Large intestine (tissue), 12 donors: ENCODE measurements at places on chromosomes 7 and 10.
A peak's percentile ranks its signal among the peaks of the same experiment; 100 is the strongest.

GRCh38 chr10:86659721-86660453 lies 5.5 kb downstream of the OPN4 start:
- no peak overlapping the region for H3K27ac ChIP-seq
- H3K36me3 ChIP-seq, result no peaks in the 10 kb centered on the region
- H3K4me1 ChIP-seq, result no peaks in the 10 kb centered on the region
- no peak overlapping the region for H3K4me3 ChIP-seq
- DNase-seq, result no peak

- H3K4me3 ChIP-seq, result peak overlapping the region; percentile 43
- H3K27ac ChIP-seq, result no peak overlapping the region
- H3K4me1 ChIP-seq, result no peaks in the 10 kb centered on the region
- no peaks in the 10 kb centered on the region for H3K36me3 ChIP-seq
- H3K27me3 ChIP-seq, result peaks cover 41% of the 10 kb centered on the region
Measured at GRCh38 chr10:27997865-27998177, 1.1 kb downstream of the ODAD2 start.

GRCh38 chr10:132845780-132846595 lies 60.0 kb upstream of the NKX6-2 start:
- H3K4me1 ChIP-seq, result no peaks in the 10 kb centered on the region
- H3K27me3 ChIP-seq, result peaks cover 5% of the 10 kb centered on the region
- H3K4me3 ChIP-seq, result no peak overlapping the region
- DNase-seq, result no peak
- H3K27ac ChIP-seq, result no peak overlapping the region
- H3K36me3 ChIP-seq, result no peaks in the 10 kb centered on the region

GRCh38 chr10:12201543-12201942 lies 5.6 kb downstream of the CDC123 start:
- H3K4me3 ChIP-seq, result no peak overlapping the region
- H3K27me3 ChIP-seq, result no peaks in the 10 kb centered on the region
- H3K36me3 ChIP-seq, result peaks cover 36% of the 10 kb centered on the region

DNA sequence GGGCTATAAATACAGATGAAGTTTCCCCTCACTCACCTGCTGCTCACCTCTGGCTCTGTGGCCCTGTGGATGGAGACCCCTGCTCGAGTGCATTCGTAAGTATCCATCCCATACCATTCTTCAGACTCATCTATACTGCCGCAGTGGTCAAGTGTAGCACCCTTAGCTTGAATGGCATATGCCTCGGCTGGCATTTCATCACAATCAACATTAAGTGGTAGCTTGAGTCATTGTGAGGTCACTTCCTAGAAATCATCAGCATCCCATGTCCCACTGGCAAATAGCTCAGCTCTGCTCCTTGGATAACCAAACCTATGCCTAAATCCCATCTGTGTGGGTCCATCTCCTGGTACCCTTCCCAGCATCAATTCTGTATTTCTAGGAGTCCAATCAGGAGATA lies 38.2 kb downstream of the MDH2 start:
- DNase-seq, result no peak
- no peaks in the 10 kb centered on the region for H3K36me3 ChIP-seq
- H3K4me3 ChIP-seq, result no peak overlapping the region
- no peaks in the 10 kb centered on the region for H3K4me1 ChIP-seq
- peaks cover 3% of the 10 kb centered on the region for H3K27me3 ChIP-seq

GRCh38 chr7:45240273-45240771 lies 82.7 kb downstream of the RAMP3 start:
- H3K4me1 ChIP-seq, result no peaks in the 10 kb centered on the region
- DNase-seq, result no peak
- peaks cover 6% of the 10 kb centered on the region for H3K27me3 ChIP-seq
- H3K4me3 ChIP-seq, result no peak overlapping the region
- no peaks in the 10 kb centered on the region for H3K36me3 ChIP-seq

DNA sequence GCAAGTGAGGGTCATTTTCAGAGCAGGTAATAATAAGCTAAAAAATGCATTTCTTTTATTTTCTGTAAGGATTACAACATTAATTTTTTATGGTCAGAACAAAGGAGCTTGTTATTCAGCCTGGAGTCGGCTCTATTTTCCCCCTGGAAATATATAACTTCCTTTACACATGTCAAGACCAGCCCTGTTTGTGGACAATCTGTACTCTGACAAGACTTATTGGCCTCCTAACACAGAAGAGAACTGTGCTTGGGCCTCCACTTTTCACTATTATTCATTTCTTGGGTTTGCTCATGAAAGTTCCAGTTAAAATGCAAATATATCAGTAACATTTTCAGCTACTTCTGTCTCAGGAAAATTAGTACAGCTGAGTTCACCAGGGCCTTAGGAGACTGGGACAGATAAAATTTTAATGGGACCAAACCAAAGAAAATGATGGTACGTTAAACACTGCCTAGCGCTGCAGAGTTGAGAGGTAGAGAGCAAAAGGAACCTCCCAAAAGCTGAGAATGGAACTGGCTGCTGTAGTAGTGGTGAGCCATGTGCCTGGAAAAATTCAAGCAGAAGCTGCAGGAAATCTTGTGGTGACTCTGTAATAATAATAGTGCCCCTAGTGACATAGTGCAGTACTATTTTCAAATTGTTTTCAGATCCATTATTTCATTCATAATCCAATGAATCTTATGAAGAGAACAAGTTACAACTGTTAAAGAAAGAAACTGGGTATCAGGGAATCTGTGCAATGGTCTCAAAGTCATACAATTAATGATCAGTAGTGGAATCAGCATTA lies 227.2 kb upstream of the KIAA1217 start:
- H3K36me3 ChIP-seq, result no peaks in the 10 kb centered on the region
- no peak overlapping the region for H3K27ac ChIP-seq
- no peak for DNase-seq
- H3K4me1 ChIP-seq, result no peaks in the 10 kb centered on the region
- no peaks in the 10 kb centered on the region for H3K27me3 ChIP-seq

DNA sequence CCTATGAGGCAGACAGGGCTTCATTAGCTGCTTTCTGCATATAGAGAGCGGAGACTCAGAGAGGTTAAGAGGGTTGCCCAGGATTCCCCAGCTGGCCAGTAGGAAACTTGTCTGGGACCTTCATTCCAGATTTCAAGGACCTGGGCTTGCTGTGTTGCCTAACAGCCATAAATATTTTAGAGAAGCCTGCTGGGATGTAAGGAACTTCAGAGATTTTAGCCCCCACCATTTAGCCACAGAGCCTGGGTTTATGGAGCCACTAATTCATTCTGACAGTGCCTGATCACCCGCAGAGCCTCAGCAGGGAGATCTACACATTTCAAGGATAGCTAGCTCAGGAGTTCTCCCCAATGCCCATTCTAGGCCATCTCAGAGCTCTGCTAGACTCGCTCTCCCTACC lies 56.6 kb upstream of the TRUB1 start:
- DNase-seq, result peak; percentile 10
- H3K4me1 ChIP-seq, result peaks cover 10% of the 10 kb centered on the region
- H3K27ac ChIP-seq, result peak overlapping the region; percentile 2

- DNase-seq, result no peak
- no peak overlapping the region for H3K4me3 ChIP-seq
- peaks cover 14% of the 10 kb centered on the region for H3K36me3 ChIP-seq
- H3K4me1 ChIP-seq, result no peaks in the 10 kb centered on the region
Measured at GRCh38 chr7:156735851-156736250, 95.3 kb downstream of the RNF32 start.

GRCh38 chr7:47362984-47363383 lies 218.9 kb downstream of the TNS3 start:
- no peaks in the 10 kb centered on the region for H3K27me3 ChIP-seq
- H3K4me3 ChIP-seq, result no peak overlapping the region
- no peak overlapping the region for H3K27ac ChIP-seq
- peaks cover 72% of the 10 kb centered on the region for H3K36me3 ChIP-seq
- DNase-seq, result no peak
- H3K4me1 ChIP-seq, result peaks cover 5% of the 10 kb centered on the region

DNA sequence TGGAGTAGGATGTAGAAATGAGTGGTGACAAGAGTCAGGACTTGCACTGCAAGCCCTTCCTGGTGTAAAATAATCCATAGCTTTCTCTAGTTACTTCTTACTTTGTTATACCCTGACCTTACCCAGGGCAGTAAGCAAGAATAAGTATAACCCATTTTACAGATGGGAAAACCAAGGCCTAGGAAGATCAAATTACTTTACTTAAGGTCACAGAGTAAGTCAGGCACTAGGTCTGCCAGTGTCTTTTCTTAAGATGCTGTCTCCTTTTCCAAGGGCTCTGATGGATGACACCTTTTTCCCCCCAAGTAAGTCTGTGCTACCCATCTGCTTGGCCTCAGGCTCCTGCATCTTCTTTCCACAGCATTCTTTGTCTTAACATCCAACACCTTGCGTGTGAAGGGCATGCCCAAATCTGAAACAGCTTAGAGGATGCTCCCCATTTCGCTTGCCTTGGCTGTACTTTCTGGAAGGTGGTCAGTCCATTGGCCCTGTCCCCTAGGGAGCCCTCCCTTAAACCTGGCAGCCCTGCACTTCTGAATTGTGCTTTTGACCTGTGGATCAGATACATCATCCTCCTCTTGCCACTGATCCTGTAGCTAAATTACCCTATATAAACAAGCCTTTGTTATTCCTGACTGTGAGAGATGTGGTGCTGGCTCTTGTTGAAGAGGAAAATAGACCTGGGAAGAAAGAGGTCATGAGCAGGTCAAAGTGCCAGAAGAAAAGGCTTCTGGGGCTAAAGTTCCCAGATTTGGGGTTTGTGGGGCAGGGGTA lies 168.6 kb downstream of the LRMDA start:
- DNase-seq, result no peak
- H3K4me1 ChIP-seq, result peaks cover 5% of the 10 kb centered on the region
- H3K4me3 ChIP-seq, result no peak overlapping the region
- H3K27ac ChIP-seq, result no peak overlapping the region
- no peaks in the 10 kb centered on the region for H3K36me3 ChIP-seq

- DNase-seq, result no peak
- H3K36me3 ChIP-seq, result no peaks in the 10 kb centered on the region
- no peak overlapping the region for H3K27ac ChIP-seq
- H3K27me3 ChIP-seq, result no peaks in the 10 kb centered on the region
- no peak overlapping the region for H3K4me3 ChIP-seq
Measured at GRCh38 chr7:12719981-12720865, 32.8 kb downstream of the ARL4A start.

- H3K36me3 ChIP-seq, result no peaks in the 10 kb centered on the region
- DNase-seq, result no peak
- H3K4me1 ChIP-seq, result no peaks in the 10 kb centered on the region
- no peak overlapping the region for H3K27ac ChIP-seq
- H3K27me3 ChIP-seq, result no peaks in the 10 kb centered on the region
Measured at GRCh38 chr10:36048780-36049179, 406.7 kb upstream of the FZD8 start.

GRCh38 chr10:71836596-71836974 lies 14.5 kb downstream of the PSAP start:
- H3K27me3 ChIP-seq, result no peaks in the 10 kb centered on the region
- peaks cover 23% of the 10 kb centered on the region for H3K4me1 ChIP-seq
- peak overlapping the region; percentile 39 for H3K27ac ChIP-seq
- H3K4me3 ChIP-seq, result no peak overlapping the region

- DNase-seq, result no peak
- H3K27me3 ChIP-seq, result no peaks in the 10 kb centered on the region
- no peak overlapping the region for H3K4me3 ChIP-seq
- H3K4me1 ChIP-seq, result no peaks in the 10 kb centered on the region
- no peak overlapping the region for H3K27ac ChIP-seq
- H3K36me3 ChIP-seq, result peaks cover 38% of the 10 kb centered on the region
Measured at GRCh38 chr7:116249969-116250553, 39.7 kb downstream of the TES start.

- H3K4me3 ChIP-seq, result no peak overlapping the region
- H3K36me3 ChIP-seq, result peaks cover 12% of the 10 kb centered on the region
- H3K4me1 ChIP-seq, result no peaks in the 10 kb centered on the region
- H3K27me3 ChIP-seq, result no peaks in the 10 kb centered on the region
Measured at GRCh38 chr10:11501600-11501999, 109.8 kb downstream of the USP6NL start.

GRCh38 chr7:138684340-138684739 lies 16.8 kb downstream of the SVOPL start:
- H3K27ac ChIP-seq, result no peak overlapping the region
- no peaks in the 10 kb centered on the region for H3K36me3 ChIP-seq
- H3K4me3 ChIP-seq, result no peak overlapping the region
- no peaks in the 10 kb centered on the region for H3K4me1 ChIP-seq
- no peaks in the 10 kb centered on the region for H3K27me3 ChIP-seq

DNA sequence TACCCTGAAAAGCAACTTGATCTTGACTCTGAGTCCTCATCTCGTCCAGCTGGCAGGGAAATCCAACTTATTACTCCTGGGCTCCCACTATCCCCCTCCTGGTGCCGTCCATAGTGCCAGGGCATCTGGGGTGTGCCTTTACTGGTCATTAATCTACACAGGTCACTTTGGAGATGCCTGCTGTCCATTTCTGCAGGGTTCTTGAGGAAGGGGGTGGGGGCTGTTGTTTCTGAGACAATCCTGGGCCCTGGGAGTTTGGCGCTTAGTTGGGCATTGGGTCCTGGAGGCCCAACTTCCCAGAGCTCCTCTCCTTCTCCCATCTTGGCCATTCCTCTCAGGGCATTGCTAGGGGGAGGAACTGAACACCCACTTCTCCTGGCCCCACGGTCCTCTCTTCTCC lies 6.0 kb upstream of the TACR2 start:
- H3K27me3 ChIP-seq, result no peaks in the 10 kb centered on the region
- no peak overlapping the region for H3K27ac ChIP-seq
- H3K36me3 ChIP-seq, result no peaks in the 10 kb centered on the region
- H3K4me1 ChIP-seq, result peaks cover 48% of the 10 kb centered on the region

DNA sequence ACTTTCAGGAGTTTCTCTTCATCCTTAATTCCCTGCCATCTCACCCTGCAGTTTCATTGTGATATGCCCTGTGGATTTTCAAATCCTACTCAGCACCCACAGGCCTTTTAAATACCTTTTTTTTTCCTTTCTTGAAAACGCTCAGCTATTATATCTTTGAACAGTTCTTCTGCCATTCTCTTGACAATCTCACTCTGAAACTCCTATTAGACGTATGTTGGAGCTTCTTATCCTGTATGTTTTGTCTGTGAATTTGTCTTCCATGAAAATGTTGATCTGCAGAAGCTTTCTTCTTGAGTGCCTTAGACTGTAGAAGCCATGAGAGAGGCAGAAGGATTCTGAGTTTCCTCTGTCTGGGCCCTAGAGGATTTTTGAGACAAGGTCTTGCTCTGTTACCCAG lies 18.9 kb upstream of the YAE1 start:
- H3K36me3 ChIP-seq, result no peaks in the 10 kb centered on the region
- no peaks in the 10 kb centered on the region for H3K27me3 ChIP-seq
- H3K4me1 ChIP-seq, result no peaks in the 10 kb centered on the region
- no peak overlapping the region for H3K4me3 ChIP-seq
- H3K27ac ChIP-seq, result no peak overlapping the region

DNA sequence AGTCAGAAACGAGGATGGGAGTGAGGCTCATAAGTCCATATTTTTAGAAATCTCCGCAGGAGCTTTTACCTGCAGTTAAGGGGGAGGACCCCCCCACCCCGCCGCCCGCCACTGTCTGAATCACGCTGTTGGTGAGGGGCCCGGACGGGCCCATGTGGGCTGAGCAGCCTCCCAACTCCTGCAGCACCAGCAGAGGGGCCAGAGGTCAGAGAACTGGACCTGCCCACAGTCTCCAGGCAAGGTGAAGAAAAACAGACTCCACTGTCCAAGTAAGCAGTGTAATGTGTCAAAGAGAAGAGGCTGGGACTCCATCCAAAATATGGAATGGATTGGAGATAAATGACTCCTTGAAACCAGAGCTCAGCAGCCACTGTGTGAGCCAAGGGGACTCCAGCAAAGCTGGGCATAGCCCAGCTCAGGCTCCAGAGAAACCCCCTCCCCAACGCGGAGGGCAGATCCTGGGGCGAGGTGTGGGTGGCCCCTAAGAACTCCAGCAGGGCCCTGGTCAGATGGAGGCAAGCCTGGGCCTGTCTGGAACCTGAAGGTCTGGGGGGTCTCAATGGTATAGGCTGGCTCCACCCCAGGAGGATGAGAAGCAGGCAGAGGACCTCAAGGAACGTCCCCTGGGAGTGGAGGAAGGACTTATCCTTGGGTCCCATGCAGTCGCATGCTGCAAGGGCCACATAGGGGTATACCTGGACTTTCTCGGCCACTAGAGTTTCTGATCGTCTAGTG lies 128.5 kb upstream of the TNS3 start:
- H3K36me3 ChIP-seq, result no peaks in the 10 kb centered on the region
- no peaks in the 10 kb centered on the region for H3K27me3 ChIP-seq

GRCh38 chr7:1552200-1552599 lies 3.8 kb downstream of the TMEM184A start:
- no peak overlapping the region for H3K4me3 ChIP-seq
